ENCODE measurements at places on chromosomes 7 and 10.

GRCh38 chr7:114885836-114886235 is 36.1 kb upstream of the MDFIC start:
- no peak for DNase-seq

DNA sequence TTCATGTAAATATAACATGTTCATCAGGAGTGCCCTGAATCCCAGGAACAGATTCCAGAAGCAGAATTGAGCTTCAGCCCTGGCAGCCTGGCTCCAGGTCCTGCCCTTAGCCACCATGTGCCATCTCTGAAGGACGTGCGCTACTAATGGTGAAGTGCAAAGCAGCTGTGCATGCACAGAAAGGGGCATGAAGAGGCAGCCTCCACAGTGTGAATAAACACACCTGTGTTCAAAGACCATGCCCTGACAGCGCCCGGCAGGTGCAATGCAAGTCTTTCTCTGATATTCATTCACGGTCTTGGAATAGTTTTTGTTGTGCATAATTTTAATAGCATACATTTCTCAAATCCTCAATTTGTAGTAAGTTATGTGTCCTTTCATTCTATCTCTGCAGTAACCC is 250.4 kb upstream of the TCERG1L start:
- DNase-seq: no peak

- no peak for DNase-seq
These were observed 55.5 kb upstream of the SYPL1 start for GRCh38 chr7:106167439-106168136.

DNA sequence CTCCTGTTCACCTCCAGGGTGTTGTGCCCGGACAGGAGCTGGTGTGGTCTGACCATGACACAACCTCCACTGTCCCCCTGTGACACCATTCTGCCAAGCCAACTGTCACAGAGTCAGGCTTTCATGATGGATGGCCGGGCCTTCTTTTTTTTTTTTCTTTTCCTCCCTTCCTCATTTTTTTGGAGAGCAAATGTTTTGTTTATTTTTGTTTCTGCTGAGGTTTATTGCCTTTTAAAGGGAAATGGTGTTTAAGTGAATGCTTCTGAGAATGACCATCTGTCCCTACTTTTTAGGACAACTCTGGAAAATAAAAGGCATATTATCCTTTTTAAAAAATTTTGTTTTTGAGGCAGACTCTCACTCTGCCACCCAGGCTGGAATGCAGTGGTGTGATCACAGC is 115.1 kb upstream of the NPS start:
- no peak for DNase-seq

DNA sequence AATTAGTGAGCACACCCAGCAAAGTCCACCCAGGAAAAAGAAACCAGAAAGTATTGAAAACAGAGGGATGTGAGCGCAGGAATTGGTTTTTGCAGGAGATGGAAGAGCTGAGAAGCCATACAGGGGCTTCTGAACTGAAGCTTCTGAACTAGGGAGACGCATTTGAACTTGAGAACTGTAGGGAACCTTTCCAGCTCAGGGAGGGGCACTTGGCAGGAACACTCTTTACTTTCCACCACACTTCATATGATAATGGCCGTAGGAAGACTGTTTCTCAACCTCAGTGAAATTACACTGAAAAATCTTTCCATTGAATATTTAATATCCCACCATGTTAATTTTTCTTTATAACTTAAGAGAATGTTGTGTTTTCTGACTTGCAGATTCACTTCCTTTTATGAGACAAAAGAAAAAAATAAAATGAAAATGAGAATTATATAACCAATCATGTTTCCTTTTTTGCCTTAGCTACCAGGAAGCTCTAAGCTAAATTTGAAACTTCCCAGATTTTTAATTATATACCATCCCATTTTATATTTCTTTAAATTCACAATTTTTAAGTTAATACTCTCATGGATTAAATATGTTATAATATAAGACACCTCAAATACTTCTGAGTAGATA is 98.3 kb upstream of the TCF7L2 start:
- DNase-seq: no peak

DNA sequence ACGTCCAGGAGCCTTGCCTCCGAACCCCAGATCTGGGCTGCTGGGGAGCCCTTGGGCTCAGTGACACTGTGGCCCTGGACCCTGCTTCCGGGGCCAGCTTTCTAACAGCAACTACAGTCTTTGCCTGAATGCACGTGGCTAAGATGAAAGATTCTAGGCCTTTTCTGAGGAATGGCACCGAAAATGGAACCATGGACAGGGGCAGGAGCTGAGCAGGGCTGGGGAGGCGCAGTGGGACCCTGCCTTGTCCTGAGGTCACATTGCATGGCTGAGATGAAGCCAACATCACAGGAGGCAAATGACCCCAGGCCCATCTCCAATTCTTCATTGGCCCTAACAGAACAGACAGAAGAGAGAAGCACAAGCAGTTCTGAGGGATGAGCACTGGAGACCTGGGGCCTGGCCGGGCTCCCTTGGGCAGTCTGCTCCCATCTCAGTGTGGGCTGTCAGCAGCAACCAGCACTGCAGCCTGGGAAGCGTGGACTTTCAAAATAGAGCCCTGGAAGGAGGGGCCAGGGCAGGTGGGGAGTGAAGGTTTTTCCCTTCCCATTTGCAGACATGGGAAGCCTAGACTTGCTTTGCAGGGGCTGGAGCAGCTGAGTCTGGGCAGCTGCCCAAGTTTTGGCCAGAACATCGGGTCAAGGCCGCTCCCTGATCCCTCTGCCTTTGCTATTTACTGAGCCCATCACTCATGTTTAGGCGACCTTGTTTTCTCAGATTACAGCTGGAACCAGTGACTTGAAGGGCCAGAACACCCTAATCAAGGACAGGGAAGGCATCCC is 114.4 kb upstream of the TCERG1L start:
- DNase-seq: no peak

DNA sequence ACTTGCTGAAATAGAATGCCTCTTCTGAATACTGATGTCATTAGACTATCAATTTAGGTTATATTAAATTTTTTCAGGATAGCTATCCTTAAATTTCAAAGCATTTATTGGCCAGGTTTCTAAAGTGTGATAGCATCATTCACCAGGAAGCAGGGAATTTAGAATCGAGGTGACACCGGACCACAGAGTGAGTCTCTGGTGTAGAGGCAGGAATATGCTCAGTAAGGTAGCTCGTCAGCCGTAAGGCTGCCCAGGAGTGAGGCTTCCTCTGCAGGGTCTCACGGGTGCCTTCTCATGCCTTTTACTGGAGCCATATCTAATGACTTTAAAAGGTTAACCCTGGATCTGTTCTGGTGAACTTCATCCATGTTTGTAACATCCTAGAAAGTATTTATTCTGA is 170.8 kb upstream of the KLF14 start:
- DNase-seq: no peak

DNA sequence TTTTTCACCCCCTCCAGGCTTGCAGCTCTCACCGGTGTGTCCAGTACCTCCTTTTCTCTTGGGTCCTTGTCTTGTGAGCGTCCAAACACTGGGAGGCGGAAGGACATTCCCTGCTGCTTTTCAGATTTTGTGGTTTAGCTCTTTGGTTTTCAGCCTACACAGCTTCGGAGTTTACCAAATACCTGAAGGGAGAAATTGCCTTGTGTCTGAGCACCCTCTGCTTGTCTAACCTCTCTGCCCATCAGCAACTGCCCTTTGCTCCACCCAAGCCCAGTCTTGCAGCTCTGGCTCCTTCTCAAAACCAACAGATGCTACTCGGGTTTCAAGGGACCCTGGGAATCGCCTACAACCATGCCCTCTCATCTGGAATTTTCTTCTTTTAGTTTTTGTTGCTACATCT is 519.1 kb upstream of the IGFBP3 start:
- no peak for DNase-seq

All from esophagus squamous epithelium (tissue), 5 donors.